CD4-positive, alpha-beta T cell treated with Interleukin-15 for 4 hours (primary cell): ENCODE measurements at places on chromosomes 2 and 18.

DNA sequence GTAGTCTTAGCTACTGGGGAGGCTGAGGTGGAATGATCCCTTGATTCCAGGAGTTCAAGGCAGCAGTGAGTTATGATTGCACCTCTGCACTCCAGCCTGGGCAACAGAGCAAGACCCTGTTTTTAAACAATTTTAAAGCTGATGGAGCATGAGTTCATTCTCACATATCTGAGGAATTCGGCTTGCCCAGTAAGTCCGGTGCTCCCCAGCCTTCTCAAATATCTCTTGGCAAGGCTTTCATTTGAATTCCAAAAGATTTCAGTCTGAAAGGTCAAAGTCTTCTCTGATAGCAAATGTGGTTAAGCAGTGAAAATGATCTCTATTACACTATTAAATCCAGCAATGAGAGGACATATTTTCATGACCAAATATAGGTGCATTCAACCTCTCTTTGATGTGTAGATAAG lies 27.9 kb downstream of the PIEZO2 start:
- no peak for DNase-seq

GRCh38 chr2:230012267-230012884 lies 56.3 kb downstream of the SLC16A14 start:
- DNase-seq = no peak

GRCh38 chr2:71685941-71686611 lies 232.7 kb downstream of the DYSF start:
- DNase-seq = no peak

- no peak for DNase-seq
Measured at GRCh38 chr2:232236200-232236599, 142.4 kb upstream of the ALPP start.

DNA sequence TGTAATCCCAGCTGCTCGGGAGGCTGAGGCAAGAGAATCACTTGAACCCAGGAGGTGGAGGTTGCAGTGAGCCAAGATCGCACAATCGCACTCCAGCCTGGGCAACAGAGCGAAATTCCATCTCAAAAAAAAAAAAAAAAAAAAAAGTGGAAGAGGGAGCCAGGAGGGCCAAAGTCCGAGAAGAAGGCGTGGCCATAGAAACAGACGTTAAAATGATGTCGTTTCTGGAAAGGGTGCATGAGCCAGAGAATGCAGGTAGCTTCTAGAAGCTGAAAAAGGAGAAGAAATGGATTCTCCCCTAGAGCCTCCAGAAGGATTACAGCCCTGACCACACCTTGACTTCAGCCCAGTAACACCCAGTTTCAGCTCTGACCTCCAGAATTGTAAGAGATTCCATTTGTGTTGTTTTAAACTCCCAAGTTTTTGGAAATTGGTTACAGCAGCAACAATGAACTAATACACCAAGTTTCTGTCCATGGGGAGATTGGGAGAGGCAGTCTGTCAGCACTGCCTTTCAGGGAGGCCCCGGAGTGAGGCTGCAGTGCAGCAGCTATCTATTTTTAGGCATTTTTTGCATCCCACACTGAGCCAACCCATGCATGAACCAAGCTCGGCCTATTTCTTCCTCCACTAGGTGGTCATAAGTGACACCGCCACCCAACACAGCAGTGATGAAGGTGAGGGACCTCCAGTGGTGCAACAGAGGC lies 14.2 kb upstream of the TRAF3IP1 start:
- DNase-seq = no peak

DNA sequence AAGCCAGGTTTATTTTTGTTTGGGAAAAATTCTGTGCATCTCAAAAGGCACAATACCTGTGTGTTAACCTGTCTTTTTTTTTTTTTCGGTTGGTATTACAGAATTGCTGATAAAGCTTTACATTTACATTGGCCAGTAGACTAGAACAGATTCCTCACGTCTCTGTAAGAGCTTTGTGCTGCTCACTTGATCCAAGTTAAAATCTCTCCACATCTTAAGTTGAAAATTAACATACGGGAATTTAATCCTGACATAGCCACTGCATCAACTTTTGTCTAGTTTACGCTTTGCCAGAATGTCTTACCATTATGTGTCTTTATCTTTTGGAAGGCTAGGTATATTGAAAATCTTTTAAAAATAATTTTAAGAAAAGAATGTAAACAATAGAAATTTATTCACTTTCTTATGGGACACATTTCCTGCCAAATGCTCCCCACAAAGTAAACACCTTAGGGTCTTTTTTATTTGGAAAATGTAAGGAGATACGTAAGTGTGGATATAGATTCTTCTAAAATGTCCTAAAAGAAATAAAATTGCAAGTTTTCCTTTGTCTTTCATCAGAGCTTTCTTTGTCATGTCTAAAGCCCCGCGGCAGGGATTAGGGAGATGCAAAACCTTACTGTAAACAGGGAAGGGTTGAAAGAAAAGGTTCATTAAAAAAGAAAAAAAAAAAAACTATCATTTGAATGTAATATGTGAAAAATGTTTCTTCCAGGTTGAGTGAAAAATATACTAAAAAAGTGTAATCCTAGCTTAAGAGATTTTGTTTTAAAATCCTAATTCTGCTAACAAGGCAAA lies 912.8 kb downstream of the NRXN1 start:
- DNase-seq = no peak

DNA sequence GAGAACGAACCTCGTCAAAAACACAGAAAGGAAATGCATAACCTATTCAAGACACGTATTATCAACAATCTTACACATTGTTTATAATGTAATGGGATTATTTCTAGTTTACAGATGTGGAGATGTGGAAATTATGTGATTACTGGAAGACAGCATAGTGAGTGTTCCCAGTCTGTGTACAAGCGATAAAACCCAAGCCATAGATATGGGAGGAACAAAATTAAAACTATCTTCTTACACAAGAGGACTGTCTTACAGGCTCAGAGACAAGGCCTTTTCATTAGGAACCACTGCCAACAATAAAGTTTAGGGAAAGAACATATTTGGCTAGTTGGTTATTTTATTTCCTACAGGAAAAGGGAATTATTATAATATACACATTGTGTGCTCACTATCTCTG lies 20.3 kb downstream of the COBLL1 start:
- DNase-seq = no peak

- DNase-seq = peak; percentile 37
Measured at GRCh38 chr2:31318361-31319336, 84.7 kb downstream of the EHD3 start.

GRCh38 chr2:241358470-241358869 lies 2.4 kb downstream of the FARP2 start:
- DNase-seq = no peak

GRCh38 chr18:49961271-49961670 lies 147.9 kb upstream of the ACAA2 start:
- no peak for DNase-seq

DNA sequence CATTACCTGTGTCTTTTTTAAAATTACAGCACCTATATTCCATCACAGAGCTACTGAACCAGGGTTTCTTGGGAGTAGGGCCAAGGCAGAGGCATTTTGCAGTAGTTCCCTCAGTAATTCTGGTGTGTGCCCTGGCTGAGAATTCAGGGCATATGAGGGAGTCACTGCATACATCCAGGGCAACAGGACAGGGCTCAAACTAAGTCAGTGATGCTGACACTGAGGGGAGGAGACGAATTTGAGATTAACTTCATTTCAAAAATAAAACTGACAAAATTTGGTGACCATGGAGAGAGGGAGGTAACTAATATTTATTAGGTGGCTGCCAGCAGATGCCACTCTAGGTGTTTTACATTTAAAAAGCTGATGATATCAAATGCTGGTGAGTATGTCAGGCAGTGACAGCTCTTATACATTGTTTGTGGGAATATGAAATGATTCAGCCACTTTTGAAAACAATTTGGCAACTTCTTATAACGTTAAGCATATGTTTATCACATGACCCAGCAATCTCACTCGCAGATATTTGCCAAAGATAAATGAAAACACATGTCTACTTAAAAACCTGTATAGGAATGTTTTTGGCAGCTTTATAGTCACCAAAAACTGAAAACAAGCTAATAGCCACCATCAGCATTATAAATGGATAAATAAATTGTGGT lies 20.3 kb downstream of the STRADB start:
- DNase-seq = no peak

DNA sequence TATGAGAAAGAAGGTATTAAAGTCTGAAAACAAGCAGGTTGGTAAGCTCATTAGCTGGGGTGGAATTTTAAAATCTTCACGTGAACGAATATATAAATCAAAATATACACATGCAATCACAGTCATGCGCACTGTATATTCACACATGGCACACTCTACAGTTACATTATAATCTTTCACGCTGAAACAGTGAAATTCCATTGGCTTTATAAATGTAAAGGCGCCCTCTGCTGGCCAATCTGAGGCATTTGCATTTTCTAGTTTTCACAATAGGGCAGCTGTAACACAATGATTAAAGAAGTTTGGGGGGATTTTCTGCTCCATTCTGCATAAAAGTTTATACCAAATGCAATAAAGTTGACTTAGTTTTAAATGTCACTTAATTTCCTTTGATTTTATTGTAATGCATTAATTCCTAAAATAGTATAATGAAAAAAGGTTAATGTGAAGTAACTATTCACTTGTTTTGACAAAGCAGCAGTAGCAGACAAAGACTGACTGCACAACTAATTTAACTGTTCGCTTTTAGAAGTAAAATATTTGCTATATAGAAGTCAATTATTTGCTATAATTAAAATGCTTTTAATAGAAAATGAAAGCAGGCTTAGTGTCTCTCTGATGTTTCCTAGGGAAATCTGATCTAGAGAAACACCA lies 17.2 kb downstream of the IFIH1 start:
- peak; percentile 64 for DNase-seq

DNA sequence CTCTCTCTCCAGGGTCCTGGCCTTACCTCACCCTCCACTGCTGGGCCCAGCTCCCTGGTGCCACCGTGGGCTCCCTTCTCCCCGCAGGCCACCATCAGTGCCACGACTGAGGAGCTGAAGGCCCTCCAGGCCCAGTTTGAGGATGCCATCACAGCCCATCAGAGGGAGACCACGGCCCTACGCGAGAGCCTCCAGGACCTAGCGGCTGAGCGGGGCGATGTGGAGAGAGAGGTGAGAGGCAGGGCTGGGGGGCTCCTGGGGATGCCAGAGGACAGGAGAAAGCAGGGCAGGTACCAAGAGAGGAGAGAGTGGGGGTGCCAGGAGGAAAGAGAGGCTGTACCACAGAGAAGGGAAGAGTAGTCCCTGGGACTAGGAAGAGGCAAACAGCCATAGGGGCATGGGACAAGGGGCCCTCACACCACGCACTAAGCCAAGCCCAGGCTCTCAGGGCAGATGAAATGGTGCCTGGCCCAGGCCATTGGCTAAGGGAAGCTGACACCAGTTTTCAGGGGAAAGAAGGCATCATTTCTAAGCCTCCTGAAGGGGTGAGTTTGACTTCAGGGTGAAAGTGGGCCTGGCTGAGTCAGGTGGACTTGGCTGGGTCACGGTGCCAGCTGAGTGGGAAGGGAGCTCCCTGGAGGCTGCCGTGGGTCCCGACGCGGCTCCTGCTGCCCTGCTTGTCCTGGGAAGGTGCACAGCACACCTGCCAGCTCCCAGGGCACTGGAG lies 39.0 kb upstream of the SNED1 start:
- no peak for DNase-seq

DNA sequence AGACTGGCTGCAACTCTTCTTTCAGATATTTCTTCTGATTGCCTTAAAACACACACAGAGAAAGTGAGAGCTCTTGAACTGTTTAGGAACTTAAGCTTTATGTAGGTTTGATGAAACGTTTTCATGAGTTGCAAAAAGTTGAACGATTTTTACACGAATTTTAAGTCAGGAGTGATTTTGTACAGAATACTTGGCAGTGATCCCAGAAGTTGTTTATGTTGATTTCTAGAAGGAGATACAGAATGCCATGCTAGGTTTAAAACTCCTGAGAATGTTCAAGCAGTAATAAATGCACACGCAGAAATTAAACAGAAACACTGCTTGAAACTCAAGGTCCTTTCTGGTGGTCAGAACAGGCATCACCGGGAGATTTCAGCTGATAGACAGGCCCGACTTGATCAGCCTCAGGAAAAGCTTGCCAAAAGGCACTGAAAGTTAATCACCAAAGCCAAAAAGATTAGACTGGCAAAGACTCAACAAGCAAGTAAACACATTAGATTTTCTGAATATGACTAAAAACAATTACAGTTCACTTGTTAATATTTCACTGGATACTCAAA lies 123.1 kb downstream of the SOCS6 start:
- no peak for DNase-seq

GRCh38 chr2:139518321-139518720 lies 738.1 kb upstream of the NXPH2 start:
- DNase-seq = no peak

DNA sequence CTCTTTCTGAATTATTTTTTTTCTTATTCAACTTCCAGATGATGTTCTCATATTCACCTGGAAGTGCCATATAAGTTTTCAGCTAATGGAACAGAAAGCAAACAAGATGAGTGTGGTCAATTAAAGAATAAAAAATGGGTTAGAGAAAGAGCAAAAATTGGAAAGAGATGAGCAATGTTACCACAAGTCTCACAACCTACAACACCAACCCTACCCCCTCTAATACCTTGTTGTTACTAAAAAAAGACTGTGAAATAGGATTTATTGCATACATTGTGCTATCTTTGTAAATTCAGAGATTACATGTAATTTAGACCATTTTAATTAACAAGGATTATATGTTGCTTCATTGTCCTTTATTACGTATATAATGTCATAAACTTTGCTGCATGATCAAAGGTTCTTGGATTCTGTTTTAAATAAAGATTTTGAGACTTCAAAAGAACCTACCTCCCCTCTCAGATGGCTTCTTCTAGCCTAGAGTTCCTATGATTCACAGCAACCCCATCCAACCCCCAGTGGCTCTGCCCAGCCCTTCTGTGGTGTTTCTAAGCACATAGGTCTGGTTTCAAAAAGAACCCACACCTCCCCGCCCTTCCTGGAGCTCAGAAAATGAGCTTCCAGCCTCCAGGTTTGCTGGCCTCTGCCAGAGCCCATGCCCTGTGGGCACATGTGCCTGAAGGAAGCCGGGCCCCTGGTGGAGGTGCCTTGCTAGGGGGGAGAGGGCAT lies 24.7 kb downstream of the LGALSL start:
- no peak for DNase-seq

DNA sequence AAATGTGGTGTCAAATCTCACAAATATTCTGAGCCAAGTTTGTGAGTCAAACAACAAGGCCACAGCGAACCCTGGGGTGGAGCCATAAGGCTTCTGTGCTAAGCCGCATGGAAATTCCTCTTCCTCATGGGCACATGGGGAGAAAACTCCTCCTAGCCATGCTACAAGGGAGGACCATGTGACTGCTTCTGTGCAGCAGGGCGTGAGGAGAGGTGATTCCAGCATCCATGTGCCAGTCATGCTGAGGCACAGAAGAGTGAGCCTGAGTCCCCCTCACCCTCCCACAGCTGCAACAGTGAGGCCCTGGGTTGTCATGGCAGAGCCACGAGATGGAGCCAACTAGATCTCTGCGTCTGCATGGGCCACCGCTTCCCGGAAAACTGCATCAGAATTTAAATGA lies 488.8 kb upstream of the RAB6C start:
- no peak for DNase-seq

- no peak for DNase-seq
Measured at GRCh38 chr2:2286592-2286991, 44.5 kb downstream of the MYT1L start.

- DNase-seq = no peak
Measured at GRCh38 chr2:144426981-144427479, 92.9 kb downstream of the ZEB2 start.

- DNase-seq = no peak
Measured at GRCh38 chr2:53770264-53770663, 2.7 kb downstream of the CHAC2 start.

GRCh38 chr2:38591152-38591551 lies 11.6 kb downstream of the HNRNPLL start:
- DNase-seq = no peak

GRCh38 chr18:60099709-60100108 lies 199.9 kb downstream of the PMAIP1 start:
- no peak for DNase-seq
